ENCODE measurements at places on chromosomes 1 and 21. TPM values are rescaled to one million over a fixed set of nuclear protein-coding genes. Genes with fewer than 3 reads are reported as not detected.

Gene RAB25
- total RNA-seq, result 40.3 TPM

Gene RXRG
- total RNA-seq, result not detected

Gene TMEM125
- total RNA-seq, result 30.1 TPM

Gene WNT4
- total RNA-seq, result not detected

DNA sequence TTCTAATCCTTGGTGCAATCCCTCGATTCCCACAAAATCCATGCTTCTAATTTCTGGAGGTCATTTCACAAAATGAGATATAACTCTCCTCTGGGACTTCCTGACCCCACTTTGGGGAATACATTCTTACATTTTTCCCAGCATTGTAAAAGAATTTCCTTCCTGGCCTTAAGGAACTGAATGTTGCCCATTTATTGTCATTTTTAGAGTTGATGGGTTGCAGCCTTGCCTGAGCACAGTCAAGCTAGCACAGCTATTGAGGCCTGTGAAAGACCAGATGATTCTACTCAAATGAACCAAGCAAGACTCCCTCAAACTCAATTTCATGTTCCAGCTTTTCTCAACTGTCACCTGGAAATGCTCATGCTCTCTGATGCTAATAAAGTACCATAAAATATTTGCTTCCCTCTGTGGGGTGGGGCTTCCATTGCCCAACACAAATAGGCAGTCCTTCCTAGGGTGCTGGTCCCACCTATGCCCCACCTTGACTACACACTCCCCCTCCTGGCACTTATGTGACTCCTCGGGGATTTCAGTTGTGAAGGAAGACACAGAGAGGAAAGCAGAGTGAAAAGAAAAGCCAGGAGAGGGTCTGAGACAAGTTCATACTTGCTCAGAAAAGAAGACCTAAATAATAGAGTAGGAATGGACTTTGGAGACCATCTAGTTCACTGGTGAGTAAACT lies 24.0 kb upstream of the CDC7 start:
- no peak for DNase-seq

DNA sequence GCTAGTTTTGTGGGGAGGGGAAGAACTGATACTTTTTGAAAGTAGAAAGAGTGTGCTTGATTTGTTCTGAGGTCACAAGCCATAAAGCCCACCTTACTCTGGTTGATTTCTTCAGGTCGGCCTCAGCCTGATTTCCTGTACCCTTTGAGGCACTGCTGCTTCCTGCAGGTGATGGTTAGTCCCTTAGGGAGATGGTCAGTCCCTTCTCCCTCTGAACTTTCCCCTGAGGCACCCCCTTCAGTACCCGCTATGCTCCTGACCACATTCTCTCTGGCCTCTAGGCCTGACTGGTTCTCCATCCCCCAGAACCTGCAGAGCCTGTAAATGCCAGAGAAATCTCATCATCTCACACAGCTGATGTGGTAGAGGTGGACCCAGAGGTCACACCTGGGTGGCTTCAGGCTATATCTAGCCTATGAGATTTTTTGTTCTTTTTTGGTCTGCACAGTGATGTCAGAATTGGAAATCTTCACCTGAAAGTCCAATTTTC lies 15.0 kb upstream of the ID3 start:
- DNase-seq, result no peak

- no peak for DNase-seq
Measured at GRCh38 chr1:42646056-42646455, 12.2 kb upstream of the PPIH start.

- no peak for DNase-seq
Measured at GRCh38 chr1:197249324-197249723, 18.7 kb upstream of the CRB1 start.

DNA sequence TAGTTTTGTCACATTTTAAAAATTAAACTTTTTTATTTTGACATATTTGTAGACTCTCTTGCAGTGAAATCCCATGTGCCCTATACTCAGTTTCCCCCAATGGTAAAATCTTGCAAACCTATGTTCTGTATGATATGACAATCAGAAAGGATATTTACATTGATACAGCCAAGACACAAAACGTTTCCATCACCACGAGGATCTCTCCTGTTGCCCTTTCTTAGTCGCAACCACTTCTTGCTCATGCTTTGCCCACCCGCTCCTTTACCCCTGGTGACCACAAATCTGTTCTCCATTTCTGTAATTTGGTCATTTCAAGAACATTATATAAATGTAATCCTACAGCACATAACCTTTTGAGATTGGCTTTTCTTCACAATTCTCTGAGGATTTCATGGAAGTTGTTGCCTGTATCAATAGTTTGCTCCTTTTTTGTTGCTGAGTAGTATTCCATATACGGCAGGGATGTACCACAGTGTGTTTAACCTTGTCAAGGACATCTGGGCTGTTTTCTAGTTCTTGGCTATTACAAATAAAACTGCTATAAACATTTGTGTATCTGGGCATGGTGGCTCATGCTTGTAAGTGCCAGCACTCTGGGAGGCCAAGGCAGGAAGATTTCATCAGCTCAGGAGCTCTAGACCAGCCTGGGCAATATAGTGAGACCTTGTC lies 14.0 kb upstream of the BATF3 start:
- no peak for DNase-seq

- DNase-seq, result no peak
Measured at GRCh38 chr1:179310291-179310690, 16.7 kb downstream of the SOAT1 start.

- no peak for DNase-seq
Measured at GRCh38 chr1:94934551-94934950, 7.6 kb upstream of the CNN3 start.

- no peak for DNase-seq
Measured at GRCh38 chr1:202694314-202694713, 15.9 kb downstream of the SYT2 start.

- DNase-seq, result no peak
Measured at GRCh38 chr1:183543619-183544204, 46.5 kb downstream of the NCF2 start.

DNA sequence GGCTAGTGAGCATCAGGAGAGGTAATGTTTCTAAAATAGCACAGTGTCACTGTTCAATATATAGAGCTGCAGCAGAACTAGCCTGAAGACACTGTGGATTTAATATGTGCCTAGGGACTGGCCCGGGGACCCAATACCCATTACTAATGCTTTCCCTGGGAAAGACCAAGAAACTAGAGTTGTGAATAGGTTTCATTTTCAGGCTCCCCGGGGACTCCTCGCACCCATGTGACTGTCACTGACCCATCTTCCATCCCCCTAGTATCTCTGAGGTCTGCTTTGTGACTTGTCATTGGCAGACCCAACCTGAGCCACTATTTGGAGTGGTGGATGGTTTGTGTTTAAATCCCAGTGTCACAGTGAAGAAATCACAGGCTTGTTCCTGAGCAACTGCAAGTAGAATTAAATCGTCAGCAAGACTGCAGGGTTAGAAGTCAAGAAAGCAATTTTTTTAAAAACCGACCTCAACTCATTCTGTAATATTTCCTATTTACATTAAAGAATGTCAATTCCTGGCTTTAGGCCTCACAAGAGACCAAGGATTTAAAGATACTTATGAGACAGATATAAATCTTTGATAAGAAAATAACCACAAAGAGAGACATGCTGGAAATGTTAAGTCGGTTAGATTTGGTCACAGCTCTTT lies 130.0 kb upstream of the TNR start:
- no peak for DNase-seq

GRCh38 chr1:214808845-214809460 lies 206.0 kb downstream of the CENPF start:
- no peak for DNase-seq

- DNase-seq, result no peak
Measured at GRCh38 chr1:231171623-231172197, 9.9 kb downstream of the TRIM67 start.

- no peak for DNase-seq
Measured at GRCh38 chr1:207006914-207007313, 25.6 kb downstream of the C1orf116 start.

- no peak for DNase-seq
Measured at GRCh38 chr1:87318056-87318650, 10.5 kb upstream of the LMO4 start.

- DNase-seq, result no peak
Measured at GRCh38 chr21:34336245-34336644, 27.6 kb upstream of the KCNE2 start.

GRCh38 chr1:201347498-201348210 lies 29.8 kb downstream of the TNNT2 start:
- DNase-seq, result no peak

DNA sequence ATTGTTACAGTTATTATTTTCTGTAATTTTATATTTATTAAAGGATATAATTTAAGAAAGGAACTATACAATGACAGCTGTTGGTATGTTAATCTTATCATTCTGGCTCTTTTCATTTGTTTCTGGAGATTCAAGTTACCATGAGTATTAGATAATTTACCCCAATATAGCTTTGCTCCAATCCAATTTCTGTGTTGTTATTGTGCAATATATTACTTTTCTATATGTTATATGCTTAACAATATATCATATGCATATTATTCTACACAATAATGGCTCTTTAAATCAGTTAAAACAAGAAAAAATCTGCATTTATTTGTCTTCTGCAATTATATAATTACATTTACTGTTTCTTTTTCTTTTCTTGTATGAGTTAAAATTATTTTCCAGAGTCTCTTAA lies 1650.9 kb downstream of the BRINP3 start:
- no peak for DNase-seq

DNA sequence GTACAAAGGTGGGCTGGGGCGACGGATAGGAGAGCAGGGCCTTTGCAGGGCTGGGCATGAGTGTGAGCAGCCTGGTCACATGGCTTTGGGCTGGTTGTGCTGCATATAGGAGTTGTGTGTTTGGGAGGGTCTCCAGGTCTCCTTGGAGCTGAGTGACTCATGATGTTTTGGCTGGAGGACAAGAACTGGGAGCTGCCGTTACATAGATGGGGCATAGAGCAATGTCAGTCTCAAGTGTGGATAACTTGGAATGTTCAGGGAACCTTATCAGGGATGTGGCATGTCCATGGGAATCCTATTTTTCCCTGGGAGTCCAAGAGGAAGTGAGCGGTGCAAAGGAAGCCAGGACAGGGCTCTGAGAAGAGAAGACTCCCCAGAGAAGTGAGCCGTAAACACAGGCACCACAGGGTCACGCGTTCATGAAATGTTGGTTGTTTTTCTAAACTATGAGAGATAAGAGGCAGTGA lies 136.4 kb upstream of the KCNE2 start:
- no peak for DNase-seq

DNA sequence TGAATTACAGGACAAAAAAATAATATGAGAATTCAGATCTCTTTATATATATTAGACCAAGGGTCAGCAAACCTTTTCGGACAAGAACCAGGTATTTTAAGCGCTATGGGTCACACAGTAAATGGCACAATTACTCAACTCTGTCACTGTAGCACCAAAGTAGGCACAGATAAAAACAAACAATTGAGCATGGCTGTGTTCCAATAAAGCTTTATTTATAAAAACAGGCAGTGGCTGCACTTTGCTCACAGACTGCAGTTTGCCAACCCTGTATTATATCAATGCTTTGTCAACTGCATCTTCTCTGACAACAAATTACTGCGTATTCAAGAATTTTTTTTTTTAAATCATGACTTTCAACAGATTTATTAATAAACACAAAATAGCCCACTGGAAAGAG lies 29.8 kb downstream of the EDEM3 start:
- no peak for DNase-seq

- DNase-seq, result no peak
Measured at GRCh38 chr1:100860397-100860991, 34.1 kb downstream of the EXTL2 start.
